Skeletal muscle tissue (tissue), 5 donors: ENCODE measurements at places on chromosomes 3 and 15. TPM values are rescaled to one million over a fixed set of nuclear protein-coding genes. Genes with fewer than 3 reads are reported as not detected.

Gene ACY1
- total RNA-seq, result 14.6 TPM

Gene WNT7A
- not detected for total RNA-seq

Gene ZBTB20
- total RNA-seq, result 23.5 TPM

Gene PPP1R14D
- total RNA-seq, result not detected

Gene CPEB1
- total RNA-seq, result 0.52 TPM
